KBM-7 (cell line): ENCODE measurements at places on chromosomes 3 and 15.

DNA sequence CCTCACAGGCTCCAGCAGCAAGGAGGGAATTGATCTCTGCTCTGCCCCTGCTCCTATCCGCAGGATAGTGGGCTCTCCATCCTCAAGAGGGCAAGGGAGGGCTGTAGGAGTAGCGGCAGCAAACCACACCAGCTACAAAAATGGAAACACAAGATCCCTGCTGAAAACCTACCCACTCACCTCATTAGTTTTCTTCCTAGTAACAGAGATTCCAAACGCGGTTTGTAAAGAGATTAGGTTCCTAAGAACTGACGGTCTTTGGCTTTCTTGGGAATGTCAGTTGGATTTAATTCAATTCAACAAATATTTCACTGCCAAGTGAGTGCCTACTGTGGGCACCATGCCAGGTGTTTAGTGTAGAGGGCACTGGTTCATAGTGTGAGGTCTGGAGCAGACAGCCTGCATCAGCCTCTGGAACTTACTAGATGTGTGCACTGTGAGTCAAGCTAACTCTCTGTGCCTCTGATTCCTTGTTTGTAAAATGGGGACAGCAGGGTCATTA is 84.7 kb downstream of the MRPL46 start:
- DNase-seq, result no peak

DNA sequence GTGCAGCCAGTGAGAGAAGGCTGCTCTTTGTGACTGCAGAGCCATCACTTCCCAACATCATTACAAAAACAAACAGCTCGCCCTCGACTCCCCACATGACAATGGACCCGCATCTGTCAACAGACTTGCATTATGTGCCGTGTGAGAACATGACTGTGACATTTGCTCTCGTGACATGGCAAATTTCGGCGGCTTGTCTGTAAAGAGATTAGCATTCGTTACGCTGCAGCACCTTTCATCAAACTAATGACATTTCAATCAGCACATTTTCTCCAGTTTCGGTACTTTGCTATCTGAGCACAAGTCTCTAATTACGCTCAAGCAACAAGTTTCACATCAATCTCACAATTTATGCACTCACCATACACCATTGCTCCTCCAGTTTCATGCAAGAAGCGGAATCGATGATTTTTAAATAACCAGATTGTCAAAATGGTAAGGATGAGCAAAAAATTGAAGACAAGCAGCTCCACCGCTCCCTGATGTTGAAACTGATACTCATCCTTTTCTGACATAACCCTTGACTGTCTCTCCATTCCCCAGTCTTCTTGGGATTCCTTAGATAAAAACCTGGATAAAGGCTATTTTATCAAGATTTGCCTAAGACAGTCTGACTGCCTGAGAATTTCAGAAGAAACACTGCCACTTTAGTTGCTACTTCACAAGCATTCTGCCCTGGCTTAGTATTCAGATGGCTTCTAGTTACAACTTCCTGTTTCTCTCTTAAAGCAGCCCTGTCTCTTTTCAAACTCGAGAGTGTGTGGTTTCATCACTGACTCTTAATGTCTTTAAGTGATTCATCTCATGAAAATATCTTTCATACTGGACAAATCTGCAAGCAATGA is at the start of gene SLC9A9:
TSS of gene SLC9A9 (minus strand) at position 682 of the 845 bp plus-strand sequence. CDS start at position 536, 146 bp downstream.
- DNase-seq, result peak; percentile 37

- no peak for DNase-seq
Observed at GRCh38 chr15:38554354-38554753, 10.3 kb downstream of the RASGRP1 start.

- DNase-seq, result no peak
Observed at GRCh38 chr3:176147251-176147650, 1050.0 kb downstream of the TBL1XR1 start.

GRCh38 chr3:141432904-141433303 is 53.9 kb upstream of the RASA2 start:
- DNase-seq, result no peak

GRCh38 chr15:33618350-33618749 is 307.6 kb downstream of the RYR3 start:
- DNase-seq, result no peak

- DNase-seq, result no peak
Observed at GRCh38 chr3:98885851-98886250, 15.6 kb downstream of the DCBLD2 start.

DNA sequence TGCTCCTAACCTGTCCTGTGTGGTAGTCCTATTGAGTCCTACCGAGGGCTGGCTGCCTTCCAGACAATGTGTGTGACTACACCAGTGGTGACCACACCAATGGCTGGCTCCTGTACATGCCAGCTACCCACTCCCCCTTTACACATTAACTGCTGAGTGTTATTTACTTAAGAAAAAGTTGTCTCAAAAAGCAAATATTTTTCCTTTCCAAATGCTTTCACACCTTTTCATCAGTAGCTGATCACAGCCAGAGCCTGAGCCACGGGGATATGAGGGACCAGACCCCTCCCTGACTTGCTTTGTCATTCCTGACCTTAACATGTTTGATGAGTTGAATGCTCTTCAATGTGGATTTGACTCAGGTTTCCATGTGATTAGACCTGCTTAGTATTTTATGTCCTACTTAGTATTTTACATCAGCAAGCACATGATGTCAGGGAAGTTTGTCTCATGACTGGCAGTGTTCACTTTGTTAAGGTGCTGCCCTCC is 29.6 kb upstream of the GREM1 start:
- no peak for DNase-seq

- DNase-seq, result no peak
Observed at GRCh38 chr3:46489381-46489780, 8.4 kb upstream of the RTP3 start.

DNA sequence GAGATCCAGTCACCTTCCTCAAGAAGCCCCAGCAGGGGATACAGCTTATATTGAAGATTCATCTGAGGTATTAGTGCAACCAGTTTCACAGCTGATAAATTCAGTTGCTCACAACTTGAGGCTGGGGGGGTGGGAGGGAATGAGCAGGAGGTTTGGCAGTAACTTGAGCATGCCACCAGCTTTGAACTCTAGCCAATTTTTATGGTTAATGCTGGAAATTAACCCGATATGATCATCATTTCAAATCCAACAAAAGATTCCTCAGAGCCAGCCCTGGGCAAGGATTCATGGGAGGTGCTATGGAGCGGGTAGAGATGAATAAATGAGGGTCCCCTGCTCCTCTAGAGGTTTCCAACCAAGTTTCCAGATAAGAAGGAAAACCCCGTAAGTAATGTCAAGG is 73.1 kb upstream of the HES1 start:
- DNase-seq, result no peak
